Right renal cortex interstitium (tissue), 3 donors: ENCODE measurements at places on chromosomes 6 and 20. TPM values are rescaled to one million over a fixed set of nuclear protein-coding genes. Genes with fewer than 3 reads are reported as not detected.

- DNase-seq: no peak
Measured at GRCh38 chr20:4225745-4226144, 210.4 kb upstream of the RNF24 start.

GRCh38 chr6:37607944-37608343 is 89.7 kb downstream of the MDGA1 start:
- DNase-seq: no peak

GRCh38 chr20:4109307-4109940 is 94.1 kb upstream of the RNF24 start:
- no peak for DNase-seq

GRCh38 chr6:77072694-77073409 is 390.4 kb downstream of the HTR1B start:
- no peak for DNase-seq

DNA sequence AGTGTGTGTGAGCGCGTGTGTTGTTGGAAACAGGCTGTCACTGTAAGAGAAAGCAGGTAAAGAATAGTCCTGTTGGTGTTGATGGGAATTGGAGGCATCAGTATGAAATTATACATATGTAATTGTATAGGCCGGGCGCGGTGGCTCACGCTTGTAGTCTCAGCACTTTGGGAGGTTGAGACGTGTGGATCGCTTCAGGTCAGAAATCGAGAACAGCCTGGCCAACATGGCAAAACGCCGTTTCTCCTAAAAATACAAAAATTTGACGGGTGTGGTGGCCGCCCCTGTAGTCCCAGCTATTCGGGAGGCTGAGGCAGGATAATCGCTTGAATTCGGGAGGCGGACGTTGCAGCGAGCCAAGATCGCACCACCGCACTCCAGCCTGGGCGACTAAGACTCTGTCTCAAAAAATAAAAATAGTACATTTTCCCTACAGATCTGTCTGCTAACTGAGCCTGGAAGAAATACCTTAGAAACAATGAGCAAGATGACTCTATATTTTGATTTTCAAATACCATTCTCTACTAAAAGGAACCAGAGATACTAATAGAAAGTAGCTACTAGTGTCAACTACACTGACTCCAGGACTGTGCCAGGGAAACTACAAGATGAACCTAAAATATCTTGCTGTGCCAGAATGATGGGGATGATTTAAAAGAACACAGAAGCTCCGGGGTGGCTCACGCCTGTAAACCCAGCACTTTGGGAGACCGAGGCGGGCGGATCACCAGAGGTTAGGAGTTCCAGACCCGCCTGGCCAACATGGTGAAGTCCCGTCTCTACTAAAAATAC is 110.8 kb downstream of the TRIM27 start:
- no peak for DNase-seq

PDYN gene
- polyA plus RNA-seq: 0.75 TPM

ZNF831 gene
- polyA plus RNA-seq: 0.10 TPM

- no peak for DNase-seq
Measured at GRCh38 chr20:32446301-32447100, 88.4 kb downstream of the ASXL1 start.

GRCh38 chr6:139423037-139423703 is 48.7 kb upstream of the CITED2 start:
- no peak for DNase-seq

DNA sequence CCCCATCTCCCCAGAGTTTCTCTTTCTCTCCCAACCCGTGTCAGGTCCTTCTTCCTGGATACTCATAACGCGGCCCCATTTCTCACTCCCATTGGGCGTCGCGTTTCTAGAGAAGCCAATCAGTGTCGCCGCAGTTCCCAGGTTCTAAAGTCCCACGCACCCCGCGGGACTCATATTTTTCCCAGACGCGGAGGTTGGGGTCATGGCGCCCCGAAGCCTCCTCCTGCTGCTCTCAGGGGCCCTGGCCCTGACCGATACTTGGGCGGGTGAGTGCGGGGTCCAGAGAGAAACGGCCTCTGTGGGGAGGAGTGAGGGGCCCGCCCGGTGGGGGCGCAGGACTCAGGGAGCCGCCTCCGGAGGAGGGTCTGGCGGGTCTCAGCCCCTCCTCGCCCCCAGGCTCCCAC is at the start of gene HLA-F:
Gene HLA-F (plus strand): TSS at position 173 of the 404 bp plus-strand sequence. CDS start 30 bp downstream, at position 203.
- peak; percentile 52 for DNase-seq

DNA sequence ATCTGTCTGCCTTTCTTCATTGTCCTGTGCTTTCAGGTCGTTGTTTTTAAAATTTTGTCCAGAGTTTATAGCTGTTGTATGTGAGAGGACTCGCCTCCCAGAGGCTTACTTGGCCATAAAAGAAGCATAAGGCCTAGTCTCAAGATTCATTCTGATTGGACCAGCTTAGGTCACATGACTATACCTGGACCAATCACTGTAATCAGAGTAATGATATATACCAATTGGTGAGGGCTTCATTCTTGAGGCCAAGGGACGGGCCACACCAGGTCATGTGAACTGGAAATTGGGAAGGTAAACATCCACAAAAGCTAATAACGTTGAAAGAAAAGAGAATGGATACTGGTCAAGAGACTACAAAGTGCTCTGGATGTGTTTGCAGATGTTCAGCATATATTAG is 141.4 kb upstream of the SULF2 start:
- DNase-seq: no peak

- DNase-seq: no peak
Measured at GRCh38 chr6:2768696-2769095, 3.5 kb downstream of the WRNIP1 start.

DNA sequence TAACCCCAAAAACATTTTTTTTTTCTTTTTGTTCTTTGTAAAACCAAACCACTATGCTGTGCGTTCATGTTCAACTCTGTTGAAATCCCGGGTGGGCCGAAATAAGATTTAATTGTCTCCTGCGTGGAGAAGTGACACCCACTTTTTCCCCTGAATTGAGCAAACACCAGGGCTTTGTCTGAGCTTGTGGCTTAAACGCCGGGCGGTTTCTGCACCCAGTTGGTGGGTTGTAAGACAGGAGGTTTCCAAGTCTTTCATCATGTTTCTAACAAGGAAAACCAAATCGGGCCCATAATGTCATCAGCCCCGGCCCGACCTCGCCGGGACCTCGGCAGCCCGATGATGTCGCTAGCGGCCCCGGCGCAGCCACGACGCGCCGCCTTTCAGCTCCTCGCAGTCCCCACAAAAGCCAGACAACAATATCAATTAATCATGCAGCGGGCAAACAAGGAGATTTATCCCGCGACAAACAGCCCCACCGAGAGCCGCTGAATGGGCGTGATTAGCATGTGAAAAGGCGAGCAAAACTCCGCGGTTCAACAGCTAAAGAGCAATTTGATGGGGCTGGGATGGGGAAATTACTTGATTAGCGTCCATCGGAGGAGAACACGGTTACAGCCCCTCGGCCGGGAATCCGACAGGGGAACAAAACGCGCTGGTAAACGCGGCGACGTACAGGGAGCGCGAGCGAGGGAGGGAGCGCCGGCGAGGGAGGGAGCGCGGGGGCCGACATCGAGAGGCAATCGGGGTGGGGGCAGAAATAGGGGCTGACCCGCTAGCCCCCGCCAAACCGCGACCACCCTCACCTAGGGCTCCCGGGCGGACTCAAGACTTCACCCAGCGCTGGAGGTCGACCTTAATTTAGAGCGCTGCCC is 5.3 kb downstream of the LINC00237 start:
- DNase-seq: no peak

DNA sequence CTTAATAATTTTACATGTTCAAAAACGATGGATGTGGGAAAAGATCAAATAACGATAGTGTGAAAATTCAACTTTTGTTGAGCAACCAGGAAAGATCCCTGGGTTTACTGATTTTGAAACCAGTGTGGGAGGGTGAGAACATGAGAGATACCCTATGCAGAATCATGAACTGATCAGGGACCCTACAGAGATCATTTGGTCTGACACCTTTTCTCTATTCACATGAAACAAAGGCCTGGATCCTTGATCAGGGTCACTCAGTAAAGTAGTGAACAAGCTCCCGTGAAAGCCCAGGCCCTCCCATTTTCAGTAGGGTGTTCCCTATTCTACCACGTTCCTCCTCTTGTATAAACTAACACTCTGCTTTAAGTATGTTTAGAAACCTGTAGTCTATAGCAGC is 60.5 kb upstream of the DUSP22 start:
- no peak for DNase-seq

DNA sequence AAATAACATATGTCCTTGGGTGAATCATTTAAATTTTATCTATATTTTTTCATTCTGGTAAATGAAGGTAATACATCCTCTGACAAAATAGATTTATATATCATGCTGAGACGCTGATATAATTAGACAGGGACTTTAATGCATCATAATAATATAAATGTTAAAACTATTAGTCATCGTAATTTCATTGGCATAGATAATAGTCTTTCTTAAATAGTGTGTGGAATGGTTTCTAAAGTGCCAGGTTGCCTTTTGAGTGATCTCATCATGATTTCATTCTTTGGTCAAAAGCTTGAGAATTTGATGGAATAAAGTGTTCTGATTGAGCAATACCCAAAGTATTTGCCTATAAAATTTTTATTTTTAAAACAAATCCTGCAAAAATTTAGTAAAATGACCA is 43.2 kb upstream of the BMP5 start:
- DNase-seq: no peak

DNA sequence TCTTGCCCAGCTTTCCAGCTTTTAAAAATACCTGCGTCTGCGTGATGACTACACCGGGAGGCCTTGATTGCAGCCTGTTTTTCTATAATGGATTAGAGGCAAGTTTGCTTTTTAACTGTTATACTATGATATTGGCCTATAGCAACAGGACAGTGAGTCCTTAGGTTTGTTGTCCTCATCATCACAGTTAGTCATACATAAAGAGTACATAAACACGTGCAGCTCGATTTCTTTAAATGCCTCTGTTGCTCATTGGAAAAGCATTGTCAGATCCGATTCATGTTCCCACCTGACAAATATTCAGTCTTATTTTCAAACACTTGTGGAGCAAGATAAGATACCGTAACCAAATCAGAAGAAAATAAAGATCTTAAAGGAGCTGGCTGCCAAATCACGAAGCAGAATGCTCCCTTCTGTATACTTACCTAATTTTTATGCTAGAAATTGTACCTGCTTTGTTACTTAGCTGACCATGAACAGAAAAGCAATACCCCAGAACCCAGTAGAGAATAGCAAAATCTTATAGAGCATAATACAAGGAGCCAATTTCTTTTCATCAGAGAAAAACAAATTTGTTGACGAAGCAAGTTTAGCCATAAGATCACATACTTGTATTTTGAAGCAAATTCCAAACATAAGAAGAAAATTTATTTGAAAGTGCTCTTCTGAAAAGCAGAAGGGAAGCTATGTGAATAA is 100.4 kb downstream of the TMEM200A start:
- no peak for DNase-seq

MCM9 gene
- 24.2 TPM for polyA plus RNA-seq

- no peak for DNase-seq
Measured at GRCh38 chr6:119204719-119205118, 126.3 kb upstream of the FAM184A start.

DNA sequence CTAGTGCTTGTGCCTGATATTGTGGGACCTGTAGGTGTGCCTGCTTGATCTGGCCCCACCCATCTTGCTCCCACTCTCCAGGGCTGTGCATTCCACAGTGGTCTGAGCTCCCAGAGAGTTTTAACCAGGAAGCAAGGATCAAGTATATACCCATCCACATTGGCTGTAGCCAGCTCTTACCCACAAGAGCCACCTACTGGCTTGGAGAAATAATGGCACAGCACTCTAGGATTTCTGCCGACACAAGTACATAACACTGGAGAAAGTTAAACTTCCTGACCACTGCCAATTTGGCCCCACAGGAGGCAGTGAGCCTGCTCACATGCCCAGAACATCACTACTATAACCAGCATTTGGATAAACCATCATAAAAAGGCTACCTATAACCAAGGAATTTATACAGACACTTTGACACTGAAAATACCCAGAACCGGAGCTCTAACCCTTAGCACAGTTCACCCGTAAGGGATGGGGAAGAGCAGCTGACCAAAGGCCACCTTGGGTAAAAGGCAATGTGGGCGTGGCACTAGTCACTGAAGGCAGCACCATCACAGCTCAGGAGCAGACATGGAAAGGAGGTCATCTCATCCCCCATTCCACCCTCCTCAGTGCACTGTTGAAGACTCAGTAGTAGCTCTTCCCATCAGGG is 440.4 kb downstream of the BTBD3 start:
- DNase-seq: no peak

GRCh38 chr6:14117158-14118090 is at the start of gene CD83:
TSS of gene CD83 (plus strand) at chr6:14117772. CDS start at chr6:14117812, 40 bp downstream.
- no peak for DNase-seq

DNA sequence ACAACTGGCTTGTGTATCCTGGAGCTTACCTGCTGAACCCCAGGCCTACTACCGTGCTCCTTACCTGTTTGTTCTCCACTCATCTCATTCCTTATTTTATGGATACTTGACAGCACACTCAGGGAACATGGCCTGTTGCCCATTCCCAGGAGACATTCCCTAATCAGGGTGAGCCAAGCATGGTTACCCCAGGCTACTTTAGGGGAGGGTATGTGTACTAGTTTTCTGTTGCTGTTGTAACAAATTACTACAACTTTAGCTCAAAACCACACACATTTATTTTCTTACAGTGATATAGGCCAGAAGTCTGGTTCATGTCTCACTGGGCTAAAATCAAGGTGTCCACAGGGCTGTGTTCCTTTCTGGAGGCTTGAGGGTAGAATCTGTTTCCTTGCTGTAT is 15.0 kb upstream of the TRAM2 start:
- no peak for DNase-seq

KCNK16 gene
- polyA plus RNA-seq: not detected

DNA sequence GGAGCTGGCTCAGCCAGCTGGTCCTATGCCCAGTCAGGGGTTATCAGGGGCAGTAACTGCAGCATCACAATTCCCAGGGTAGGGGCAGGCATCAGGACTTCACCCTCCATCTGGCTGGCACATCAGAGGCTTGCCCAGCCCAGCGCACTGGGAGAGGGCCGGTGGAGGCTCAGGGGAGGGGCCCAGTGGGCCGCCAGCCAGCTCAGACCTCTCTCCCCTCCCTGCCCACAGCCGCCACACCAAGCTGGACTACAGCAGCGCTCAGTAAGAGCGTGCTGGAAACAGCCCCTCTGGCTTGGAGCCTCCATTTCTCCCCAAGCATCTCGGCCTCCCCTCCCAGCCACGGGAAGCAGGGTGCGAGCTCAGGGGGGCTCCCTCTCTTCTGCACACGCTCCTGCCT is 22.0 kb downstream of the ADA start:
- DNase-seq: no peak
